ENCODE measurements at places on chromosomes 1 and 21.

GRCh38 chr1:59690171-59690930 is 124.4 kb upstream of the HOOK1 start:
- no peak overlapping the region for H3K4me3 ChIP-seq
- no peaks in the 10 kb centered on the region for H3K4me1 ChIP-seq
- no peaks in the 10 kb centered on the region for H3K36me3 ChIP-seq
- no peaks in the 10 kb centered on the region for H3K27me3 ChIP-seq
- DNase-seq = no peak

DNA sequence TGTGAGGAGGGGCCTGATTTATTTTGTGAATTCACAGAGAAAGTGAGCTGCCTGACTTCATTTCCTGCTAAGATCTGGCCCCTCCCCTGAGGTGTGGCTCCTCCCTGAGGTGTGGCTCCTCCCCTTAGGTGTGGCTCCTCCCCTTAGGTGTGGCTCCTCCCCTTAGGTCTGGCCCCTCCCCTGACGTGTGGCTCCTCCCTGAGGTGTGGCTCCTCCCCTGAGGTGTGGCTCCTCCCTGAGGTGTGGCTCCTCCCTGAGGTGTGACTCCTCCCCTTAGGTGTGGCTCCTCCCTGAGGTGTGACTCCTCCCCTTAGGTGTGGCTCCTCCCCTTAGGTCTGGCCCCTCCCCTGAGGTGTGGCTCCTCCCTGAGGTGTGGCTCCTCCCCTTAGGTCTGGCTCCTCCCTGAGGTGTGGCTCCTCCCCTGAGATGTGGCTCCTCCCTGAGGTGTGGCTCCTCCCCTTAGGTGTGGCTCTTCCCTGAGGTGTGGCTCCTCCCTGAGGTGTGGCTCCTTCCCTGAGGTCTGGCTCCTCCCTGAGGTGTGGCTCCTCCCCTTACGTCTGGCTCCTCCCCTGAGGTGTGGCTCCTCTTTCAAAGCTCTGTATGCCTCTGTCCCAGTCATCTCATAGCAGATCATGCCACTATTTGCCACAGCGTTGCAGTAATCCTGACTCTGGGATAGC is 26.9 kb upstream of the LRRC3 start:
- no peak overlapping the region for H3K27ac ChIP-seq
- H3K4me1 ChIP-seq = no peaks in the 10 kb centered on the region
- no peaks in the 10 kb centered on the region for H3K27me3 ChIP-seq
- peak overlapping the region; percentile 50 for H3K4me3 ChIP-seq

- no peaks in the 10 kb centered on the region for H3K36me3 ChIP-seq
- DNase-seq = no peak
- H3K27ac ChIP-seq = no peak overlapping the region
Observed at GRCh38 chr1:185676969-185677368, 57.2 kb upstream of the HMCN1 start.

- H3K27ac ChIP-seq = no peak overlapping the region
- no peaks in the 10 kb centered on the region for H3K27me3 ChIP-seq
- no peaks in the 10 kb centered on the region for H3K4me1 ChIP-seq
- peaks cover 36% of the 10 kb centered on the region for H3K36me3 ChIP-seq
- DNase-seq = no peak
- no peak overlapping the region for H3K4me3 ChIP-seq
Observed at GRCh38 chr1:97063532-97063931, 341.9 kb downstream of the PTBP2 start.

GRCh38 chr1:225629483-225629882 is 23.4 kb downstream of the ENAH start:
- no peak overlapping the region for H3K27ac ChIP-seq
- no peaks in the 10 kb centered on the region for H3K36me3 ChIP-seq
- no peaks in the 10 kb centered on the region for H3K27me3 ChIP-seq
- H3K4me1 ChIP-seq = peaks cover 6% of the 10 kb centered on the region

- DNase-seq = no peak
- no peaks in the 10 kb centered on the region for H3K4me1 ChIP-seq
- H3K27ac ChIP-seq = no peak overlapping the region
- H3K27me3 ChIP-seq = peaks cover 2% of the 10 kb centered on the region
- H3K4me3 ChIP-seq = no peak overlapping the region
Observed at GRCh38 chr1:203206129-203206687, 19.7 kb upstream of the CHI3L1 start.

DNA sequence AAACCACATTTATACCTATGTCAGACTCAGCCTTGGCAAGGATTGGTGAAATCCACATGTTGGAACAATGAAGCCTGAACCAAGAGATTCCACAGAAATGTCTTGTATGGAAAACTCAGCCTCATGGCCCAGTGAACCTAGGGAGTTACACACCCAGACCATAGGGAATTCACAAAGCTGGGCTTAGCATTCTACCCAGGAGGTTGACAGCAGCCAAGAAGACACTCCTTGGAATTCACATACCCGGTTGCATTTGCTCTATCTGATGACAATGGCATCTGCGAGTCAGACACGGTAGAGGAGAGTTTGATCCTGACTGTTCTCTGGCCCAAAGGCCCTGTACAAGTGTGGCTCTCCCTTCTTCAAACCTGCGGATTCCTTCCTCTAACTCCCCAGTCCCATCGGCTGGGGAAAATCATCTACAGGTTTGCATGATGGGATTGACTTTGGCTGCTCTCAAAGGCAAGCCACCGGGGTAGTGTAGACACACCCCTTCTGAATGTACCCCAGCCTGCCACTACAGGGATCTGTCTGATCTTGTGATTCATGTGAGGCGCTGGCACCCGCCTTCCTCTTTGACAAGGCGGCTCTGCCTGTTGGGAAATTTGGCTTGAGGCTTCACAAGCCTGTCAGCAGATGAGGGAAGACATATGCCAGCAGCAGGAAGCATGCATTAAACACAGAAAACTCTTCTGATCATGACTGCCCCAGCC is 297.3 kb upstream of the KAZN start:
- no peaks in the 10 kb centered on the region for H3K36me3 ChIP-seq
- H3K27me3 ChIP-seq = no peaks in the 10 kb centered on the region
- no peak for DNase-seq
